ENCODE measurements at places on chromosomes 6 and 20. TPM values are rescaled to one million over a fixed set of nuclear protein-coding genes. Genes with fewer than 3 reads are reported as not detected.
A peak's percentile ranks its signal among the peaks of the same experiment; 100 is the strongest.

Gene MLIP
- not detected for total RNA-seq

GRCh38 chr6:31776989-31777666, at the start of gene VWA7:
Gene VWA7 (minus strand): TSS chr6:31777328. CDS start chr6:31776779, 549 bp downstream.
- peak; percentile 87 for DNase-seq

- DNase-seq: no peak
These were observed 63.9 kb downstream of the TMEM242 start for GRCh38 chr6:157259443-157259842.

- peak; percentile 23 for DNase-seq
These were observed 76.8 kb downstream of the TTLL2 start for GRCh38 chr6:167401525-167402194.

DNA sequence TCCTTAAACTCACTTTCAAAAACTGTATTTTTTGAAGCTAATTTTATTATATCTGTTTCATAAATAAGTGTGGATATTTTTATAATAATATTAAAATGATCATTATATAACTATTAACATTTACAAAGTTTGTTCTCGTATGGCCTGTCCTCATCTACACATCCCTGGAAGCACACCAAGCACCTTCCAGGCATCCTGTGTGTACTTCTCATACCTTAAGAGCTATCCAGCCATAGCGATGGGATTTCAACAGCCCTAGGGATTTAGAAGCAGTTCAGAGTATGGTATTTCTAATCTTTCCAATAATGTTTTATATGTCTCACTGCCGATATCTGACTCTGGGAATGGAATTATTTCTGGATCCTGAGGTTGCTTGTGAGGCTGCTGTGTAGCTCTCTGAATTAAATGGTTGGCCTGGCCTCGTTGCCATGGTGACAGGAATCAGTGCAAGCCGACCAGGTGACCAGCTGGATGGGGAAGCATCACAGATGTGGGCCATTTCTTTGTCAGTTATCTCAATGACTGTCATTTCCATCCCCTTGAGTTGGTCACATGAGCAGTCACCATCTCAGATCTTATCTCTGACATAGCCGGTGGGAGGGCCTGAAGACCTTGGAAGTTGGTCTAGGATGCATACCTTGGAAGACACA, 265.2 kb upstream of the RIN2 start:
- no peak for DNase-seq

Gene FAM217A
- not detected for total RNA-seq

DNA sequence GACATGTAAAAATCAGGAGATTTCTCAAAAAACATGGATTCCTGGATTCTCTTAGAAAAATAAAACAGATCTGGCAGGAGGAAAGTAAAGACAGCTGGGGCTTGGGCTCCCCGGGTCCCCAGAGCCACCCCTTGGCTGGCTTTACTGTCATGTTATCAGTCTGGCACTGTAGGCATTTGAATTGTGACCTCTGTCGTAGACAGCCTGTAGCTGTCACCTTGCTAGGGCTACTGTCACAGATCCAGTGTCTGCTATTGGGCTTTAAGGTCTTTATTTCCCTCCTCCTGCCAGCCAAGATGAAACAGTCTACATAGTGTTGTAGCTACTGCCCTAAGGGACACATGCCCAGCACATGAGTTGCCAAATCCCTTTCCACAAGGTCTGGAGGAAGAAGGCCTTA, 37.5 kb downstream of the ABRACL start:
- DNase-seq: no peak

Gene LPA
- not detected for total RNA-seq

Gene HRH3
- not detected for total RNA-seq

DNA sequence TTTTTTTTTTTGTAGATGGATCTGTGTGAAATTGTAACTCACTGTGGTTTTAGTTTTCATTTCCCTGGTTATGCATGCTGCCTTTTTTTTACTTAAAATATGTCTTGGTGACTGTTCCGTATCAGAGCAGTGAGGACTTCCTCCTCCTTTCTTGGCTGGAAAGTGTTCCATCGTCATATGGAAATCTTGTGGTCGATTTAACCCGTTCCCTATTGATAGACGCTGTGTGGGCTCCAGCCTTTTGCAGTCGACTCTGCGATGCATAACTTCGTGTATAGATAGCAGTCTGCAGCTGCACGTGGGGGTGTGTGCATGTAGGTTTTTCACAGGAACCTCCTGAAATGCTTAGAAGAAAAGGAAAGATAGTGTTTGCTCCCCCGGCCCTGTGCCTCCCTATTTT, 28.1 kb upstream of the PNPLA1 start:
- DNase-seq: no peak

Gene KHDC3L
- not detected for total RNA-seq

- no peak for DNase-seq
These were observed 74.4 kb upstream of the FBXL4 start for GRCh38 chr6:99022039-99022609.

DNA sequence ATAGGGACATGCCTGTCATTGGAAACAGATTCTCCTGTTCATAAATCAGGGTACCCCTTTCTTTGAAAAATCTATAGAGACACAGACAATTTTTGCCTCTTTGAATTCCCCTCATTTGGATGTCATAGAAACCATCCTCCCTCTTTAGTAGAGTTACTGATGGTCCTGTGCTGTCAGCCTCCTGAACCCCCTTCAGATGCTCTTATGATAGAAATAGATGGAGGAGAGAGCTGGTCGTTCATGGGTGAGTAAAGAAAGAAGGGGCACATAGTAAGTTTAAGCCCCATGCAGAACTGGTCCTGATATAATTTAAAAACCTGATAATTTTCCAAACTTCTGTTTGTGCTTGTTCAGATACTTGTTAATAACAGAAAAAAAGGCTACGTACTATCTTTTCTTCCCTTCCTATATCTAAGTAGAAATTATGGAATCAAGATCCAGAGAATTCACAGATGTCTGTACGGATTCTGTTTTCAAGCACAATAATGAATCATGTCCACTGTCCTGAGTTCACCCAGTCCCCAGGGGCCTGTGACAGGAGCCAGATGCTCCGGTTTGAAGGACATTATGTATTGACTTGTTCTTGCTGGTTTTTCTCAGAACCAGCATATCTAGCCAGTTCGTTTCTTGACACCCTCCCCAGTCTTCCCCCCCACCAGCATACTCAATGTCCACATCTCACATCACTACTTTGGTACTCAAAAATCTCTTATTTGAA, 78.1 kb downstream of the NCOA7 start:
- DNase-seq: no peak

DNA sequence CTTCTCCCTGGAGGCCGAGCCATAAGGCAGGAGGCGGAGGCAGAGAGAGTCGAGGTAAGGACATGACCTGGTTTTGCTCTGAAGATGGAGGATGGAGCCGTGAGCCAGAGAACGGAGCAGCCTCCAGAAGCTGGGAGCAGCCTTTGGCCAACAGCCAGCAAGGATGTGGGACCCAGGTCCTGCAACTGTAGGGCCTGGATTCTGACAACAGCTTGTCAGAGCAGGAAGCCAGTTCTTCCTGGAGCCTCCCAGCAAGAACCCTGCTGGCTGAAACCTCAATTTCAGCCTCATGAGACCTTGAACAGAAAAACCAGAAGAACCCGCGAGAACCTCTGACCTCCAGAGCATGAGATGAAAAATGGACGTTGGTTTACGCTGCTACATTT, 13.4 kb upstream of the MRGBP start:
- peak; percentile 43 for DNase-seq

Gene FAXC
- 5.9 TPM for total RNA-seq

DNA sequence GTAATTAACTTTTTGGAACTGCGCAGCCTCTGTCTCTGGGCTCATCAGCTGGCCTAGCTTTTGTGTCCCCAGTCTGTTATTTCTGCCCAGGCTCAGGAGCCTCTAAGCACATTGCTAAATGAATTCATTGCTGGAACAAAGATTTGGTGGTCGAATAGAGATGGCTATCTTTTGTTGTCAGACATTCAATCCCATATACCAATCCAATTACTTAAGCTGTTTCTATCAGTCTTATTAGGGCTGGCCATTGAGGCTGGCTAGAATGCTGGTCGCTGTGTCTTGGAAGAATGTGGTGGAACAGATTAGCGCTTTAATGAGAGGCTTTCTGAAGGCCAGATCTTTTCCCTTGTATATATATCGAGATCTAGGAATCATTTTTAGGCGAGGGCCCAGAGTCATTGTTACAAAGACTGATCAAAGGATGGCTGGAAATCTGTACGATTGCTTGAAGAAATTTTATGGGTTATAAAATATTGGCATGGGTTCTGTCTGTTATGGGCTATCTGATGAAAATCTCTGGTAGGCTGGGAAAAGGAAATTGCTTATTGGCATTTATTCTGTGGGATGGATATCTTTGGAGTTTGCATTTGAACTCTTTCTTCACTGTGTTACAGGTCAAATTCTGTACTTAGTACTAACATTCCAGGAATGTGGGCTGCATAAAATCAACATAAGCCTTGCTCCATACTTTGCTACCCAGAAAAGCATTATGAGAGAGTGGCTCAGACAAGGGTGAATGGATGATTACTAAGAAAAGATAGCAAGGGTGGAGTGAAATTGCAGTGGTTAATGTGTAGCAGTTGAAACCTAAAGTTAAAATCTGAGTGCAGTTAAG, 34.8 kb upstream of the JAG1 start:
- DNase-seq: peak; percentile 23

DNA sequence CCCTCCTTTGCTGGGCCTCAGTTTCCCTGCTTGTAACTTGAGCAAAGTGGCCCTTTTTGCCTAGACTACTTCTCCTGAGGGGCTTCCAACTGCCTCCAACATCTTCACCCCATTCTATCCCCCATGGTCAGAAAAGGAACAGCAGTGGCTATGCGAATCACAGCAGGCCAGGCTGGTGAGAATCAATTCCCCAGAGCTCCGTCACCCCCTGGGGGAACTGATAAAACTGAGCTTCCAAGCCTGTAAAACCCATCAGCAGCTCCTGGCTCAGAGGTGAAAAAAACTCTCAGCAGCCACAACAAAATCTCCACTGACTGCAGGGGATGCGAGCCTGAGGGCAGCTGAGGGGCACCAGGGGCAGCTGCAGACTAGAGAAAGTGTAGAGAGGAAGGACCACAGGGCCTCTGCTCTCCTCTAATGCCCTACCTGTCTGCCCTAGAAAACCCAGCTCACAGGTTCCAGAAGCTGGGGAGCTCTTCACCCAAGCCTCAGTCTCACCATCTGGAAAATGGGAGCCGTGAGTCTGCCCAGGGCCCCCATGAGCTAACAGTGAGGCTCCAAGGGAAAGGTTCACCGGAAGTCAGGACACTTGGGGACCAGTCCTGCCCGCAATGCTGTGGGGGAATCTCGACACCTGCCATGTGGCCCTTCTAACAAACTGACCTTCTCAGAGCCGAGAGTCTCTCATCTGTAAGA, 120.6 kb downstream of the GRM4 start:
- DNase-seq: no peak

- peak; percentile 91 for DNase-seq
These were observed 28.9 kb downstream of the EIF2S2 start for GRCh38 chr20:34083137-34083536.

DNA sequence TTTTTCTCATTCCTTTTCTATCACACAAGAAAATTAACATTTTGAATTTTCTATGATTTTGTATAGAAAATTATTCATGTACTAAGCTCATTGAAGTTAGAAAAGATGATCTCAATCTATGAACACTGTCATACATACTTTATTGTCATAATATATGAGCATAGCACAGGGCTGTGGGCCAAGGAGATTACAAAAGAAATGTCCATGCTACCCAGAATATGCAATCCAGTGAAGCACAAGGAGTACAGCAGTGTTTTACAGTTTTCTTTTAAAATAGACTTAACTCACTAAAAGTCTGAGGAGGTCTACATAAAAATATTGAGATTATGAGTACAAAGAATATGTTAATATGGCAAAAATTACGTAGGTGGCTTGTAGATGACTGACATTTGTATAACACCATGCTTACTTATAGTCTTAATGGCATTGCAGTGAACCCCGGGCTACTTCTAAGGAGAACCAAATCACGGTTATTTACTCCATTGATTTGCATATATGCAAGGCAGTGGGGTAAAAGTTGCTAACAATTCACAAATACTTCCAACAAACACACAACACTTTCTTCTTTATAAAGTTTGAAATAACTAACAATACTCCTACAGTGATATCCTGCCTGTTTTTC, 257.1 kb downstream of the BCKDHB start:
- no peak for DNase-seq

Gene PRR18
- not detected for total RNA-seq

Gene FOXF2
- 10.0 TPM for total RNA-seq

DNA sequence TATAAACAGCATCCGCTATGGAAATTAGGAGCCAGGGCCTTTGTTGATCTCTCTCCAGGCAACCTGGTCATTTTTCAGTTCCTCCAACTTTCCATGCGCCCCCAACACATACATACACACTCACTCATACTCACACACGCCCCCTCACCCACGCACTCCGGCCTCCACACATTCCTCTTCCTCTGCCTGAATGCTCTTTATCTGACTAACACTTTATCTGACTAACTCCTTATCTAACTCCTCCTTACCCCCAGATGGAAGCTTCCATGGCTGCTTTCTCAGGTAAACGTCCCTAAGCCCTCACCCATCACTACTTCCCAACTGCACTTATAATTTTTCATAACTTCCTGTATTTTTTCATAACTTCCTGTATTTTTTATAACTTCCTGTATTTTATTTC, 17.4 kb downstream of the CASS4 start:
- peak; percentile 50 for DNase-seq

- DNase-seq: no peak
These were observed 56.4 kb downstream of the RIOK1 start for GRCh38 chr6:7445885-7446461.

Gene SAPCD1
- 3.5 TPM for total RNA-seq

DNA sequence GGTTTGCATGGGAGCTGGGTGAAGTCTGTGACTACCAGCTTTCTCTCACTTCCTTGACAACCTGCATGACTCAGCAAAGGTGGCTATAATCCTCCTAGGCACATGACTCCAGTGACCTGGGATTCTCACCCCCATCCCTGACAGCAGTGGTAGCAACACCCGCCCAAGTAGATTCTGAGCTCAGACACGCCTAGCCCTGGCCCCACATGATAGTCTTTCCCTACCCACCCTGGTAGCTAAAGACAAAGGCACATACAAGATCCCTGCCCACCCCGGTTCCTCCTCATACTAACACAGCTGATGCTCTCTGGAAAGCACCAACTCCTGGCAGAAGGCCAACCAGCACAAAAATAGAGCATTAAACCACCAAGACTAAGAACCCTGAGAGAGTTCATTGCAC, 25.9 kb upstream of the CRISP1 start:
- no peak for DNase-seq

- DNase-seq: no peak
These were observed 40.3 kb upstream of the ARMH2 start for GRCh38 chr6:24838994-24839393.

Gene SYNJ2
- total RNA-seq: 68.5 TPM

Measured in HT1080 (cell line).